ENCODE measurements at places on chromosomes 4 and X.

- no peak for DNase-seq
These were observed 115.7 kb upstream of the MAP3K15 start for GRCh38 chrX:19630776-19631707.

- no peak for DNase-seq
These were observed 44.1 kb downstream of the DTHD1 start for GRCh38 chr4:36325499-36325898.

- no peak for DNase-seq
These were observed 7.7 kb downstream of the SCML1 start for GRCh38 chrX:17744896-17745523.

DNA sequence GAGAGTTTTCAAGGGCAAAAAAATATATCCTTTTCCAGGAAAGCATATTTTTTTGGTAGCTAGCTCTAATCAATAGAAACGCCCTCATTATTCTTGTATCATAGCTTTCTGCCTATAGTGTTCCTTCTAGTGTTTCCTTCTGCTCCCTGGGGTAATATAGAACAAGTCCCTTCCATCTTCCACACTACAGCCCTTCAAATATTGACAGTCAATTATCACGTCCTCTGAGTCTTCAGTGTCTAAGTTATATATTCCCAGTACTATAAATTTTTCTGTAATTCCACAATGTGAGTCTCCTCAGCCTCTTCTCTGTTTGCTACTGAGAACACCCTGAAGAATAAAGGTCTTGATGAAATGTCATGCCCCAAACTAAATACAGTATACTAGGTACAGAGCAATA lies 1088.0 kb upstream of the PCDH7 start:
- DNase-seq, result no peak

- DNase-seq, result peak; percentile 5
These were observed 538 bp downstream of the SCML2 start for GRCh38 chrX:18353931-18354368.

DNA sequence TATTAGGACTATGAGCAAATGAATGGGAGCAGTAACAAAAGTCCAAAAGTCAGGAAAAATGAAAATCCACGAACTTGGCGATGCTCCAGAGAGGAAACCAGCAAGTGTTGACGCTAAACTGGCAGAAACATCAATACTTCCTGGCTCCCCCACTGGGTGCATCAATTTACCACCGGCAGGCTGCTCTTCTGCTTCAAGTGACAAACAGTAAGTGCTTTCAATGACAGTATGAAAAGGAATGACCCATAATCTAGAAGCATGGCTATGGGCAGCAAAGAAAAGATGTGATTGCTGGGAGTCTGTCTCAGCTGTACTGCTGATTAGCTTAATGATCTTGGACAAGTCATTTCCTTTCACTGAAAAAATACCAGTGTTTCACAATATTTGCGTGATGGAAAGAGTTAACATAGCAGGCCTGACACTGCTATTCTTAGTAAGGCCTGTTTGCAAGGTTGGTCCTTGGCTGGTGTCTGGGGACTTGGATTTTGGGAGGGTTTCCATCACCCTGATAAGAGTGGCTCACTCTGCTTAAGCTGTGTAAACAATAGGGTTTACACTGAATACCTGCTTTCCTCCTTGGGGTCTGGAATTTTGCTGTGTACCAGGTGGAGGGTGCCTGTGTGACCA lies 8.7 kb downstream of the ATP11C start:
- DNase-seq, result no peak

- no peak for DNase-seq
These were observed 118.4 kb upstream of the LNX1 start for GRCh38 chr4:53709693-53710092.

GRCh38 chrX:154509455-154509854 lies 6.6 kb downstream of the FAM3A start:
- no peak for DNase-seq

DNA sequence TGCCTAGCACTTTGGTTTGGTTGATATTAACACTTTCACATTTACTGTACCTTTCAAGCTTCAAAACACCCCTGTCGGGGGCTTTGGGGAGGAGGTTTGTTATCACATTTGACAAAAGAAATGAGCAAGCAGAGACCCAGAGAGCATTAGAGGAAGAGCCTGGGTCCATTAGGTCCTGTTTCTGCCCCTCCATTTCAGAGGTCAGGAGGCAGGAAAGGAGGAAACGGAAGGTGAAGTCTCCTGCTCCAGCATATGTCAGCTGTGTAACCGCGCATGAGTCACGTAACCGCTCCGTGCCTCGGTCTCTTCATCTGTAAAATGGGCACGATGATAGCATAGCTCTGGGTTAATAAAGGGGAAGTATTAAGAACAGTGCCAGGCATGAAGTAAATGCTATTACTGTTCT lies 201.9 kb upstream of the BCOR start:
- DNase-seq, result peak; percentile 43

DNA sequence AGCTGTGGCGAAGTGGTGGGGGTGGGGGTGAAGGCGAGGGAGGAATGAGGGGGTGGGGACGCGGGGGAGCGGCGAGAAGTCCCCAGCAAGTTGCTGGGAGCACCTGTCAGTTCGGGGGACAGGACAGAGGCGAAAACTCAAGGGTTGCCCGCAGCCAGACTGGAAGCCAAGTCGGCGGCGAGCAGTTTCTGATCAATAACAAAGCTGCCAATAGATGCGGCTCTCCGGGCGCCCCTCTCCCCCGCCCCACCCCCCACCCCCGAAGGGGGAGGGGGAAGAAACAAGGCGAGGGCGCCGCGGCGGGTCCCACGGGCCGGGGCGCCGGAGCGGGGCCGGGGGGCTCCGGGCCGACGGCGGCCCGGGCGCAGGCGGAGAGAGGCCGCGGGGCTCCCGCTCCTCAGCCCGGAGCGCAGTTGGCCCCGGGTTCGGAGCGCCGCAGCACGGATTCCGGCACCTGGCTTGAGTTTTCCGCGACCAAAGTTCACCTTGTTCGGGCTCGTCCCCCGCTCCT lies 379 bp downstream of the PDGFC start:
- no peak for DNase-seq

DNA sequence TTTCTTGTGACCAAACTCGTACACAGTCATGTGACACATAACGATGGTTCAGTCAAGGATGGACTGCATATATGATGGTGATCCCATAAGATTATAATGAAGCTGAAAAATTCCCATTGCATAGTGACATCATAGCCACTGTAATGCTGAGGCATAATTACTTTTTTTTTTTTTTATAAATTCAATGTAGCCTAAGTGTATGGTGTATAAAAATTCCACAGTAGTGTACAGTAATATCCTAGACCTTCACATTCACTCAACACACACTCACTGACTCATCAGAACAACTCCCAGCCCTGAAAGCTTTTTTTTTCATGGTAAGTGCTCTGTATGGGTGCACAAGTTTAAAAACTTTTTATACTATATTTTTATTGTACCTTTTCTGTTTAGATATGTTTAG lies 105.0 kb downstream of the AREG start:
- no peak for DNase-seq

GRCh38 chr4:8108261-8108660 lies 50.4 kb downstream of the ABLIM2 start:
- DNase-seq, result no peak

DNA sequence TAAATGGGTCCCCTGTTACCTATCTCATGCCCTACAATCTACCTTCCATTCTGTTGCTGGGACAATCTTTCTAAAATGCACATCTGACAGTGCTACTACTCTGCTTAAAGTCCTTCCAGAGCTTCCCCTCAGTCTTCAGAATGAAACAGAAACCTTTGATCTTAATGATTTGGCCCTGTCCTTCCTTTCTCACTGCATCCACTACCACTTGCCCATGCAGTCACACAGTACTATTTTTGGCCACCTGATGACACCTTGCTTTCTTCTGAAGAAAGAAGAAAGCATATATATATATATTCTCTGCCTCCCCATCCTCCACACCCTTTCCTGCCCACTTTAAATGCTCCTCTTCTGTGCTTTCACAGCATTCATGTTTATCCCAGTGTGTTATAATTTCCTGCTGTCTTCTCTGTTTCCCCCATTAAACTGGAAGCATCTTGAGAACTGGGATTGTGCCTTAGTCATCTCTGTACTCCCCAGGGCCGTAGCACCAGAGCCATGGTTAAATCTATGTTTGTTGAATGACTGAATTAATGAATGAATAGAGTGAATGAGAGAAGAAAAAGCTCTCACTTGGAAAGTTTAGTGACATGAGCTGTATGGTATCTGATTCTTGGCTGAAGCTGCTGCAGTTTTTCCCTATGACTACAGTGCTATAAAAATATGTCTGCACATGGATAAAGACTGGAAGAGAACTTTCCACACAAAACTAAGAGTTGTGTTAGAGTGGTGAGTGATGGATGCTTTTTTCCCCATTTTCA lies 56.2 kb downstream of the RTL9 start:
- no peak for DNase-seq

GRCh38 chrX:20300822-20301221 lies 34.1 kb upstream of the RPS6KA3 start:
- no peak for DNase-seq

DNA sequence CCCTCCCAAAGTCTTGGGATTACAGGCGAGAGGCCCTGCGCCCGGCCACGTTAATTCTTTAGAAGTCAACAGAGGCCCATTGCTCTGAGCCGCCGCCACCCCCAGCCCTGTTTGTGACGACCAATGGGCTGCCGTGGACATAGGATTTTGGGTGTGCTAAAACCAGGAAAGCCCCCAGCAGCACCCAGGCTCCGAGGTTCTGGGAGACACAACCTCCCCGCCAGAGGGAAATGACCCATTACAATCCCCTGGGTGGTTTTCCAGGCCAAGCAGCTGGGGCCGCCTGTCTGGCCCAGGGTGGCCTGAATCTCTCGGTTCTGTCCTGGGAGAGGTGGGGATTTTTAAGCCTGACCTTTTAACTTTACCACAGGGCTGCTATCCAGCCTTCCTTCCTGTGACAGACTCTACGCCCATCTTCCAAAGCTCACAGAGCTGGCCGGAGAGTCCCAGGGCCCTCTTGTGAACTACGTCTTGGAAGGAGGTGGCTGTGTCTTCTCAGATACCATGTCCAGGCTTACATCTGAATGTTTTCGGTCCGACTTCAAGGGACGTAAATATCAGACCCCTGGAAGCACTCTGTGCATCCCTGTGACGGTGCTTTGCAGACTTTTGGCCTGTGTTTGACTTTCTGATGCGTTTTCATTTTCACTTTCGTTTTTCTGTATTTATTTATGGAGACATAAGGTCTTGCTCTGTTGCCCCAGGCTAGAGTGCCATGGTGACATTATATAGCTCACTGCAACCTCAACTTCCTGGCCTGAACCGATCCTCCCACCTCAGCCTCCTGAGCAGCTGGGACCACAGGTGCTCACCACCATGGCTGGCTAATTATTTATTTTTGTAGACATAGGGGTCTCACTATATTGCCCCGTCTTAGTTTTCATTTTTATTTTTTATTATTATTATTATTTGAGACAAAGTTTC lies 36.0 kb downstream of the P2RY8 start:
- no peak for DNase-seq

GRCh38 chrX:124268099-124268498 lies 64.4 kb upstream of the TEX13D start:
- no peak for DNase-seq

- no peak for DNase-seq
These were observed 54.0 kb upstream of the FAM120C start for GRCh38 chrX:54237014-54237413.

- DNase-seq, result no peak
These were observed 4.7 kb upstream of the NKX6-1 start for GRCh38 chr4:84503495-84504437.

DNA sequence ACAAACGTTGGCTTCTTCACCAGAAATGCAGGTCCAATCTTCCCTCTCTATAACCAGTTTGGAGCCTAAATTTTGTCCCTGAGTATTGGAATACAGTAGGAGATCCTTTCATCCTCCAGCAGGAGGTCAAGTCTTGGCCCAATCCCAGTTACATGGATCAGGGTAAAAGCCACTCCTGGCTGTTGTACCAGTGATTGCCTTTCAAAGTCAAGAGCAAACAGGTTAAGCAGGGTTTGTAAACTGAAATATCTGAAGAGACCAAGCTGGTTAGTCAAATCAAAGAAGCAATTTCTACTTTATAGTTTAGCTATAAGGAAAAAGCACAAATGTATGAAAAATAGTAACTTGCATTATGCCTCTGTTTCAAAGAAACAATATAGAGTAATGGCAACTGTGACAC lies 329.4 kb downstream of the NAF1 start:
- DNase-seq, result no peak

Measured in activated naive CD4-positive, alpha-beta T cell treated with Interleukin-2 at 50 U/mL for 16 hours (primary cell).